ENCODE measurements at places on chromosomes 6 and 20.

- DNase-seq = no peak
These were observed 88.8 kb downstream of the CD83 start for GRCh38 chr6:14206391-14206790.

DNA sequence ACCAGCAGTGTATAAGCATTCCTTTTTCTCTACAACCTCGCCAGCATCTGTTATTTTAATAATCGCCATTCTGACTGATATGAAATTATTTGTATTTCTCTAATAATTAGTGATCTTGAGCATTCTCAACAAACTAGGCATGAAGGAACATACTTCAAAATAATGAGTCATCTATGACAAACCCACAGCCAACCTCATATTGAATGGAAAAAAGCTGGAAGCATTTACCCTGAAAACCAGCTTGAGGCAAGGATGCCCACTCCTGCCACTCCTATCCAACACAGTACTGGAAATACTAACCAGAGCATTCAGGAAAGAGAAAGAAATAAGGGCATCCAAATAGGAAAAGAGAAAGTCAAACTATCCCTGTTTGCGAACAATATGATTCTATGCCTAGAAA is 390.6 kb upstream of the ID4 start:
- no peak for DNase-seq

DNA sequence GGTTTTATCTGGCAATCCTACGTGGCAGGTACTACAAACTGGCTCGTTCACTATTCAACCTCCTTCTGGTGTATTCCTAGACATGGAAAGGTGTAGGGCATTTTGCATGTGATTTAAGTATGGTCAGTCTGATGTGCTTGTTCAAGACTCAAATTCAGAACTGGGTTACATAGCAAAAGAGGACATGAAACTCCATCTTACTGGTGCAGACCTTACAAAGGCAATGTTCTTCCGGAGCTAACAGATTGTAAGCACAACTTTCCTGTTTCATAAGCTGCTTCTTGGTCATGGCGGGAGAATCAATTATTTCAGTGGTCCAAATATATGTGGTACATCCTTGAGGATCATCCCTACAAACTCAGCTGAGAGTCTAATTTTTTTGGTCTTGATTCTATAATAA is 703.4 kb downstream of the EPM2A start:
- DNase-seq = no peak

GRCh38 chr6:45843848-45844521 is 171.7 kb downstream of the CLIC5 start:
- DNase-seq = no peak

- DNase-seq = no peak
These were observed 234.2 kb upstream of the SULF2 start for GRCh38 chr20:48019496-48019895.

- no peak for DNase-seq
These were observed 8.2 kb downstream of the NCOA7 start for GRCh38 chr6:125798734-125799508.

DNA sequence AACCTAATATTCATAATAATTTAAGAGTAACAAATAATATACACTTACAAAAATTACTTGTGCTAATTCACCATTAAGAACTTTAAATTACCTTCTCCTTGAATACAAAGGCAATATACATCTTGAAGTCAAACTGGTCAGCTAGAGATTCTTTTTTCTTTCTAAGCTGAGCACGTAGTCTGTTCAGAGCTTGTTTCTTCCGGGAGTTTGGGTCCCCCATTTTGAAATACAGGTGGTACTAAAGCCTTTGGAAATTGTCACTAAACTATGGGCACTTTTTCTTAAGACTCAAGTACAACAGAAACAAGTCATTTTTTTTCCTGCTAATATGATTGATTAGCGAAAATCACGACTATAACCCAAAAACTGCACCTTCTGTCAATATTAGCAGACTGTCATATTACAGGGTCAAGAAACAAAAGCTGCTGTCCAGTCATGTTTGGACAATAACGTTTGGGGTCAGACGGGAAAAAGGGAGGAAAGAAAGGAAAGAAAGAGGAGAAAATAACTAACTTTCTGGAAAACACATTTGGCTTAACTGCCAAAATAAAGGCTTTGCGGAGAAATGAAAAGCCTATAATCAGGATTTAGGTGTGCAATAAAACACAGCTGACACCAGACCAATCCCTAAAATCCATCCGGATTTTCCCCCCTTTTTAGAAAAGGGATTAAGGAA is 367 bp downstream of the C6orf62 start:
- no peak for DNase-seq

- DNase-seq = no peak
These were observed 155.9 kb downstream of the NRN1 start for GRCh38 chr6:5850848-5851255.

DNA sequence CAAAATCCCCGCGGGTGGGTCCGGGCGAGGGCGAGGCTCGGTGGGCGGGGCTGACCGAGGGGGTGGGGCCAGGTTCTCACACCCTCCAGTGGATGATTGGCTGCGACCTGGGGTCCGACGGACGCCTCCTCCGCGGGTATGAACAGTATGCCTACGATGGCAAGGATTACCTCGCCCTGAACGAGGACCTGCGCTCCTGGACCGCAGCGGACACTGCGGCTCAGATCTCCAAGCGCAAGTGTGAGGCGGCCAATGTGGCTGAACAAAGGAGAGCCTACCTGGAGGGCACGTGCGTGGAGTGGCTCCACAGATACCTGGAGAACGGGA is 809 bp downstream of the HLA-G start:
- no peak for DNase-seq

- no peak for DNase-seq
These were observed 204.4 kb downstream of the TAF4 start for GRCh38 chr20:61861054-61861841.

DNA sequence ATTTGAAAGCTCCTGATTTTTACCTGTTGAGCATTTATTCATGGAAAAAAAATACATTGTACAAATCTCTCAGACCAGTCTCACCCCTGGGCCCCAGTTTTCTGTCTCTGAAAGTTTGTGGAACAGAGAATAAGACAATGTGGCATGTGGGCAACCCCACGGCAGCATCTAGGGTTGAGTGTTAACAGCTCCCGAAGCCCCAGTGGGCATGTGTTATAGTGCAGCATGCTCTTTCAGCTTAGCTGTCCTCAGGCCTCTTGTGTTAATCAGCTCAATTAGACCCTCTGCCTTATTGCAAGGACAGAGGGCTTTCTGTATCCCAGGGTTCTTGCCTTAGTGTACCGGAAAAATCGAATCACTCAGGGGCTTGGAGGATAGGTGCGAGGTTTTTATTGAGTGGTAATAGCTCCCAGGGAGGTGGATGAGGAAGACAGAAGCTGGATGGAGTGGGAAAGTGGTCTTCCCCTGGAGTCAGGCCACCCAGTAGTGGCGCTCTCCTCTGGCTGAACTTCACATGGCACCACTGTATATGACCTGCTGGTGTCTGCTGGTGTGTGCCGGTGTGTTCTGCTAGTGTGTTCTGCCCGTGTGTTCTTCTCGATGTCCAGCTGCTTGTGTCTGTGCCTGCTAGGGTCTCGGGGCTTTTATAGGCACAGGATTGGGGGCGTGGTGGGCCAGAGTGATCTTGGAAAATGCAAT is 382.8 kb downstream of the EPM2A start:
- DNase-seq = no peak

DNA sequence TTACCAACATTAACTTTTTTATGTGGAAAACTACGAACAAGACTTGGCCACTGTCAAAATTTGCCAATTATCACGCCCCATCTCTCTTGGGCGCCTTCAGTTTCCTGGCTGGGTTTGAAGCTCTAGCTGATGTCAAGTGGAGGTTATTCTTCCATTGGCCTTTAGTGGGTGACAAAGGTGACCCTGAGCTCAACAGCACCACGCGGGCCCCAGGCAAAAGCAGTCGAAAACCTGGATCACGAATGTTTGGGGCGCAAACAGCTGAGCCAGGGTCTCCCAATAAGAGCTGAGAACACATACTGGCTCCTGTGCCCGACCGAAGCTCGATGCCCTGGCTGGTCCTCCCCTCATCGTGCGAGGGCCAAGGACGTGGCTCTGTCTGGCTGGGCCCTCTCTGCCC is 26.8 kb downstream of the SLC17A9 start:
- no peak for DNase-seq

GRCh38 chr20:55283889-55284288 is 721.4 kb downstream of the CBLN4 start:
- DNase-seq = no peak

DNA sequence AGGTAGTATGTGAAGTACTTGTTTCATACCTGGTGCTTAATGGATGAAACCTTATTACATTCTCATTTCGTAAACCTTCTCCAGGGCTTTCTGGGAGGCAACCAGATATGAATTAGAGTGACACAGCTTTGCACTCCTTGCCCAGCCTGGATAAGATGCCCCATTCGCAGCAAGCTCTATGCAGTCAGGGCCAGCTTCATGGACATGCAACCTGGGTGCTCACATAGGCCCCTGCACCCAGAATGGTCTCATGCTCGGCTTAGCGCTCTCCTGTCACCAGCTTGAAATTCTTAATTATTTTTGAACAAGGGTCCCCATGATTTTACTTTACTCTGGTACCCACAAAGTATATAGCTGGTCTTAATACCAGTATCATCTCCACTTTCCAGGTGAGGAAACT is 11.3 kb upstream of the PTGIS start:
- no peak for DNase-seq

DNA sequence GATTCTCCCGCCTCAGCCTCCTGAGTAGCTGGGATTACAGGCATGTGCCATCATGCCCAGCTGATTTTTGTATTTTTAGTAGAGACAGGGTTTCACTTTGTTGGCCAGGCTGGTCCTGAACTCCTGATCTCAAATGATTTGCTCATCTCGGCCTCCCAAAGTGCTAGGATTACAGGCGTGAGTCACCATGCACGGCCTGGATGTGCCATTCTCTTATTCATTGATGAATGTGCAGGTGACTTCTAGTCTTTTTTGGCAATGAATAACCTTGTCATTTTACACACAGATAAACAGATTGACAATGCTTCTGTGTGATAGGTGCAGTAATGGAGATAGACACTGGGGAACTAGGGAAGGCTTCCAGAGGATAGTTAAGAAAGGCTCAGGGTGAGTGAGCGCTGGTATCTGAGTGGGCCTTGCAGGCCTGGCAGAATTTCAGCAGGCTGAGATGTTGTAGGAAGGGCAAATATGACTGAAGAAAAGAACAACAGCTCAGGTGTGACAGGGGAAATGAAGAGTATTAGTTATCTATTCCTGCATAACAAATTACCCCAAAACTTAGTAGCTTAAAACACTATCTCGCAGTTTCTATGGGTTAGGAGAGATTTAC is 23.3 kb downstream of the PPARD start:
- DNase-seq = no peak

DNA sequence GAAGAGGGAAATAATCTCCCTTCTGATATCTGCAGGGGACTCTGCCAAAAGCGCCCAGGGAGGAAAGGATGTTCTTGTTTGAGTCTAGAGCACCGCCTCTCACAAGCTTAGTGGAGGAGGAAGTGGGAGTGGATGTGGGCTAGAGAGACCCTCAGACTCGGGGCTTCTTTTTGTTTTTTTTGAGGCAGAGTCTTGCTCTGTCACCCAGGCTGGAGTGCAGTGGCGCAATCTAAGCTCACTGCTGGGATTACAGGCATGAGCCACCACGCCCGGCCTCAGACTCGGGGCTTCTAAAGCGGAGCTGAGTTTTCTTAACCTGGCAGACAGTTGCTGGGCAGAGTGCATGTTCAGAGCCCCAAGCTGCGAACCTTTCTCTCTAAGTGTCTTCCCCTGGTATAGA is 310.8 kb downstream of the BMP7 start:
- DNase-seq = no peak

GRCh38 chr20:35586751-35587425 is 28.7 kb upstream of the SPAG4 start:
- DNase-seq = no peak

- DNase-seq = no peak
These were observed 122.7 kb downstream of the GFRAL start for GRCh38 chr6:55450005-55450404.

GRCh38 chr20:23009636-23010035 is 25.5 kb upstream of the SSTR4 start:
- DNase-seq = no peak

- no peak for DNase-seq
These were observed 52.3 kb upstream of the MLN start for GRCh38 chr6:33856031-33856590.

DNA sequence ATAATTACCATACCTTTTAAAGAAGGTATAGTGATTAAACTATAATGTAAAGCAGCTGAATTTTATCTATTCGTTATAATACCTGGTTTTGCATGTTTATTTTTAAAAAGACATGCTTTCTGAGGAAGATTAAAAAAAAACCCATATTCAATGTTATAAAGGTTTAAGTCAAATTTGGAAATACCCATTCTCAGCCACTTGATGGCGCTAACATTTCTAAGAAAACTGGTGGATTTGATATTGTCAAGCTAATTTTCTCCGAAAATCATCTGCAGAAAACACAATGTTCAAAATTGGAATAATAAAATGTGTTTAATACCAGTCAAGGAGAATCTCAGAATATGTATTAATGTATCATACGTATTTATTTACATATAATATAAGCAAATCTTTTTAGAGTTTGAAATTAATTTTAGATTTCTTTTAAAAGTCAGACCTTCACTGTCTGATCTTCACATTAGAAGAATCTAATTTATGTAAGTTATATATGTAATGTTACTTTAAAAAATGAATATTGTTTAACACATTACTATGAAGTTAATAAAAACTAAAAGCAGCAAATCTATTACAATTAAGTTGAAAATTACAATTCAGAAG is 35.0 kb downstream of the SHPRH start:
- DNase-seq = peak; percentile 61

- DNase-seq = peak; percentile 85
These were observed 2.8 kb downstream of the JARID2 start for GRCh38 chr6:15248451-15249370.

GRCh38 chr6:88702956-88703556 is 260.4 kb downstream of the RNGTT start:
- DNase-seq = no peak

GRCh38 chr6:10756085-10756484 is 8.5 kb downstream of the TMEM14B start:
- DNase-seq = no peak

DNA sequence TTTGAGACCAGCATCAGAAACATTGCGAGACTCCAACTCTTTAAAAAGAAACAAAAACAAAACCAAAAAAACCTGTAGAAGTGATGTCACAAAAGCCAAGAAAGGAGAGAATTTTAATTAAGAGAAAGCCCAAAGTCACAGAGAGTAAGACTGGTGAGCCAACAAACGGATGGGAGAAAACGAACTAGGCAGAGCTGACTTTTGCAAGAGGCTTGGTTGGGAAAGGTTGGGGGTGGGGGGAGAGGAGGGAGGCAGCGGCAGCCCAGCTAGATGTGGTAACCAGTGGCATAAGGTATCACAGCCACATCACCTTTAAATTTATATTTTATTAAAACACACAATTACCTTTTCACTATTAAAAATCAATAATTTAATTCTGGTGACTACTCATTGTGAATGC is 23.5 kb downstream of the NOL7 start:
- DNase-seq = no peak

GRCh38 chr20:39576771-39577170 is 614.6 kb downstream of the DHX35 start:
- no peak for DNase-seq

GRCh38 chr20:43398676-43399324 is 58.9 kb upstream of the SRSF6 start:
- no peak for DNase-seq

Data from HAP-1 (cell line).